ENCODE measurements at places on chromosomes 3 and 15. TPM values are rescaled to one million over a fixed set of nuclear protein-coding genes. Genes with fewer than 3 reads are reported as not detected.

DNA sequence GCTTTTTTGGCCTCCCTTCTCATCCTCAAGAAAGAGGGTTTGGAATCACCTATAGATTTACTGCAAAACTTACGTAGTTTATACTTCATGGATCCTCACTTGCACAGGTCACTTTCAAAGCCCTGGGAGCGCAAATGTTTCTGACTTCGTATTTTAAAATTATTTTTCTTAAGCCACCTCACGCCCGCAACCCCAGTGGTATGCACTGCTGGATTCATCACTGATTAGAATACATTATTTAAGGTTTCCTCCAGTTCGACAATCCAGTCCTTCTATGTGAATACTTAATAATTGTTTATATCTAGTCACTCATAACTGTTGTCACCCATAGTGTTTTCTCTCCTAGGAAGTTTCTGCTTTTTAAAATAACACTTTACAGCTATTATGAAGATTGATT is 339.9 kb downstream of the CHL1 start:
- no peaks in the 10 kb centered on the region for H3K4me1 ChIP-seq
- H3K27me3 ChIP-seq = no peaks in the 10 kb centered on the region
- no peak overlapping the region for H3K27ac ChIP-seq
- no peaks in the 10 kb centered on the region for H3K36me3 ChIP-seq

GRCh38 chr3:188546835-188547670 is 393.1 kb downstream of the LPP start:
- no peaks in the 10 kb centered on the region for H3K27me3 ChIP-seq
- H3K4me3 ChIP-seq = no peak overlapping the region
- H3K27ac ChIP-seq = no peak overlapping the region
- no peak for DNase-seq

DNA sequence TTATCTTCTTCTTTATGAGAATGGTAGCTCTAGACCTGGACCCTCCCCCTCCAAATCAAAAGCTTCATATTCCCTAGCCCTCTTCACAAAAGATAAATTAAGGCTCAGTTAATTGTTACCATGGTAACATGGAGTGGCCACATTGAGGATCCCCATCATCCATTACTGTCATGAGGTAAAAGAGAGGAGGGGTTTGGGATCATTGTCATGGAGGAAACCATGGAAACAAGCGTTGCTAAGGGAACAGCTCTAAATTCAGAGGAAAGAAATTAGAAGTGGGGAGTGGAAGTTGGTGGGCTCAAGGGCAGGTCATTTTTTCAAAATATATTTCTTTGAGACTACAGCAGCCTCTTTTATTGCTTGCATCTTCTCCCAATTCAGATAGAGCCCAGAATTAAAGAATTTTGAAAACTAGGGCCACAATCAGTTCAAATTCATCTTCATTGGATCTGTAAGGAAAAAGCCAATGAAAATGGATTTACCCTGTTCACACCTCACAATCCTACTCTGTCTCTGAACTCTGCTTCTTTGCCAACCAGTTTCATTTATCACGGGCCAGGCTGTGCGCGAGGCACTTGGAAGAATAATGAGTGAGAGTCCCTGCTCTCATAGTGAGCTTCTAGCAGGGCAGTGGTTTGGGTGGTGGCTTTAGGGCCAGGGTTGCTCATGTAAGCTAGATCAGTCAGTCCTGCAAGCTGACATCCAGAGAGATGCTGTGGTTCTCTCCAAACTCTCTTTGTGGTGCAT is 11.6 kb upstream of the AEN start:
- no peak overlapping the region for H3K27ac ChIP-seq
- H3K4me3 ChIP-seq = no peak overlapping the region
- no peaks in the 10 kb centered on the region for H3K36me3 ChIP-seq
- DNase-seq = no peak
- H3K27me3 ChIP-seq = peaks cover 40% of the 10 kb centered on the region

ADGRG7 gene
- total RNA-seq = not detected

DNA sequence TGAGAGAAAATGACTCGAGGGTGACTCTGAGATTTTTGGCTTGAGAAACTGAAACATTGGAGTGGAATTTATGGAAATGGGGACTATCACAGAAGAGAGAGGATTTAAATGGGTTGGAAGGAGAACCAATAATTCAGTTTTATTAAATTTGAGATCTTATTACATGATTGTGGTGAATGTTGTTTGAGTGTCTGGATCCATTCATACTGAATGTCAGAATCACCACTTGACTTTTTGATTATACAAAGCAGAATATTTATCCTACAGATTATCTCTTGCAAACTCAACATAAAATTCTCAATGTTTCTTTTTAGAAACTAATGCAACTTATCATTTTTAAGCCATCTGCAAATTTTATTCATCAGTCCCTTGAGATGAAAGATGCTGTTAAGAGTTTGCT is 332.8 kb downstream of the CNTN3 start:
- H3K36me3 ChIP-seq = no peaks in the 10 kb centered on the region
- H3K27me3 ChIP-seq = no peaks in the 10 kb centered on the region
- no peak for DNase-seq
- no peak overlapping the region for H3K27ac ChIP-seq

NXPE3 gene
- total RNA-seq = 23.3 TPM

DNA sequence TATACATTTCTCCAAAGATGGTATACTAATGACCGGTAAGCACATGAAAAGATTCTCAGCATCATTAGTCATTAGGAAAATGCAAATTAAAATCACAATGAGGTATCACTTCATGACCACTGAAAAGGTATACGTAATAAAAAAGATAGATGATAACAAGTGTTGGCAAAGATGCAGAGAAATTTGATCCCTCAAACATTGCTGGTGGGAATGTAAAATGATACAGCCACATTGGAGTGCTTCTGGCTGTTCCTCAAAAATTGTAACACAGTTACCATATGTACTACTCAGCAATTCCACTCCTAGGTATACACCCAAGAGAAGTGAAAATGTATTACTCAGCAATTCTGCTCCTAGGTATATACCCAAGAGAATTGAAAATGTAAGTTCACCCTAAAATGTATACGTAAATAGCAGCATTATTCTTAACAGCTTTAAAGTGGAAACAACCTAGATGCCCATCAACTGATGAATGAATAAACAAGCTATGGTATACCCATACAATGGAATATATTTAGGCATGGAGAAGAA is 25.0 kb upstream of the KY start:
- no peak overlapping the region for H3K4me3 ChIP-seq
- no peak overlapping the region for H3K27ac ChIP-seq
- no peaks in the 10 kb centered on the region for H3K27me3 ChIP-seq

- no peaks in the 10 kb centered on the region for H3K4me1 ChIP-seq
- H3K27me3 ChIP-seq = no peaks in the 10 kb centered on the region
- DNase-seq = no peak
These were observed 63.6 kb downstream of the MDFIC2 start for GRCh38 chr3:70248856-70249255.

MORC1 gene
- not detected for total RNA-seq

- no peak overlapping the region for H3K27ac ChIP-seq
- DNase-seq = no peak
- no peaks in the 10 kb centered on the region for H3K36me3 ChIP-seq
- H3K4me1 ChIP-seq = no peaks in the 10 kb centered on the region
These were observed 240.2 kb upstream of the TPRG1 start for GRCh38 chr3:188931531-188931930.

- no peak overlapping the region for H3K4me3 ChIP-seq
- peaks cover 13% of the 10 kb centered on the region for H3K4me1 ChIP-seq
- no peak overlapping the region for H3K27ac ChIP-seq
- DNase-seq = no peak
- H3K27me3 ChIP-seq = no peaks in the 10 kb centered on the region
These were observed 95.4 kb downstream of the LSM3 start for GRCh38 chr3:14273901-14274611.

NUP210 gene
- 53.4 TPM for total RNA-seq

DNA sequence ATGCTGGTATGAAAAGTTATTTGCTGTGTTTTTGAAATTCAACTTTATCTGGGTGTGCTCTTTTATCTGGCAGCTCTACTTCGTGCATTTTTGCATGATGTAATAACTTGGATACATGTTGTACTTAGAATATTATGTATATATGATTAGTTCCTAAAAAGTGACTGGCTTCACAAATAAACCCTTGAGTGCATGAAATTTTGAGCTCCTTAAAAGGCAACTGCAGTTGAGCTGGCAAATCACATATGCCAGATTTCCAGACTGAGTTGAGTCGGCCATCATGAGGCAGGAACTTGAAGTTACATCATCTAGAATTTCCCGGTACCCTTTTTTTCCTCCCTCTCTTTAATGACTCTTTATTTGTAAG is 162.5 kb downstream of the FNDC3B start:
- no peaks in the 10 kb centered on the region for H3K27me3 ChIP-seq
- H3K27ac ChIP-seq = no peak overlapping the region
- no peak overlapping the region for H3K4me3 ChIP-seq
- H3K36me3 ChIP-seq = no peaks in the 10 kb centered on the region

ILDR1 gene
- total RNA-seq = 1.6 TPM

DNA sequence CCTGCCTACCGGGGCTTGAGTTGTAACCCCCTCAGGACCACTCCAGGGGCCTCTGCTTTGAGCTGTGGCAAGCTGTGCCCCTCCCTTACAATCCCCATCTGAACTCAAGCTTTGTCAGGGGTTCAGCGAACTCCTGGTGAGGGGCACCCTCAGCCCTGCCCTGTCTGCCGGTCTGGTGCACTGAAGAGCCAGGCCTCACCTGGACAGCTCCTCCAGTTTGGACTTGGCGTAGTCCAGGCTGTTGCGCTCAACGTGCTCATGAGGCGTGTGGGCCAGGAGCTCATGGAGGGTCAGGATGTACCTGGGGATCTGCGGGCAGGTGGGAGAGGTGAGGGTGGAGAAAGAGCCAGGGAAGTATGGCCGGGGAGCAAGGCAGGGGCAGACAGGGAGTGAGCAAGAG is 59.4 kb downstream of the RASGRF1 start:
- H3K4me3 ChIP-seq = no peak overlapping the region
- H3K27ac ChIP-seq = no peak overlapping the region

CCR9 gene
- not detected for total RNA-seq

CCR8 gene
- not detected for total RNA-seq

- H3K36me3 ChIP-seq = no peaks in the 10 kb centered on the region
- no peaks in the 10 kb centered on the region for H3K4me1 ChIP-seq
- H3K27me3 ChIP-seq = no peaks in the 10 kb centered on the region
- DNase-seq = no peak
These were observed 12.5 kb upstream of the RPS27L start for GRCh38 chr15:63169788-63170187.

DNA sequence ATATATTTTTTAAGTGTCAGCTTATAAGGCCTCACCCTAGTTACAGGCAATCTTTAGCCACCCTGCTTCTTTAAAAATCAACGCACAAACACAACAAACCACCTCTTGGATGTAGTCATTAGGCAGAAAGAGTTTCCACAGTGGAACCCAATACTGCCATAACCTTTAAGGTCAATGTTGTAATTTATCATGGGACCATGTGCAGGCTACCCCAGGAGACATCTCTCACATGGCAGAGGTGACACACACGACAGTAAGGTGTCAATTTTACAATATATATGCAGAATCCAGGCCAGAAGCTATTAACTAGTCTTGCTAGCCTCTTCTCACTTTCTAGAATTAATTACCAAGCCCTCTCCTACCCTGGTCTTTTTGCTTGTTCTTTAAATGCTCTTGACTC is 336.5 kb downstream of the MAGI1 start:
- no peaks in the 10 kb centered on the region for H3K36me3 ChIP-seq
- H3K27me3 ChIP-seq = no peaks in the 10 kb centered on the region
- no peak overlapping the region for H3K4me3 ChIP-seq
- no peaks in the 10 kb centered on the region for H3K4me1 ChIP-seq
- no peak for DNase-seq

GRCh38 chr3:71949442-71949841 is 164.5 kb upstream of the PROK2 start:
- H3K4me1 ChIP-seq = peaks cover under 1% of the 10 kb centered on the region
- no peak overlapping the region for H3K27ac ChIP-seq

KBTBD12 gene
- 0.63 TPM for total RNA-seq

UNC13C gene
- 0.13 TPM for total RNA-seq

GRCh38 chr3:44476181-44476611 is 1.3 kb downstream of the ZNF445 start:
- H3K4me1 ChIP-seq = no peaks in the 10 kb centered on the region

DNA sequence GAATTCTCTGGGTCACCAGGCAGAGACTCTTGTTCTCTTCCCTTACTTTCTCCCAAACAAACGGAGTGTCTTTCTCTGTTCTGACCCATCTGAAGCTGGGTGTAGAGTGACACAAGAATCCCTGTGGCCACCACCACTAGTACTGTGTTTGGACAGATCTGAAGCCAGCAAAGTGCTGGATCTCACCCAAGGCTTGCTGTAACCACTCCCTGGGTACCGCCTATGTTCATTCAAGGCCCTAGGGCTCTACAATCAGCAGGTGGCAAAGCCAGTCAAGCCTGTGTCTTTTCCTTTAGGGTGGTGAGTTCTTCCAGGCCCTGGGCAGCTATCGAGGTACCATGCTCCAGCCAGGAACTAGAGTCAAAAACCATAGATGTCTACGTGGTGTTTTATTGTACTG is 149.2 kb upstream of the CTNNB1 start:
- no peaks in the 10 kb centered on the region for H3K36me3 ChIP-seq
- DNase-seq = no peak
- H3K27me3 ChIP-seq = no peaks in the 10 kb centered on the region
- peaks cover 3% of the 10 kb centered on the region for H3K4me1 ChIP-seq
- H3K27ac ChIP-seq = no peak overlapping the region
- no peak overlapping the region for H3K4me3 ChIP-seq

DNA sequence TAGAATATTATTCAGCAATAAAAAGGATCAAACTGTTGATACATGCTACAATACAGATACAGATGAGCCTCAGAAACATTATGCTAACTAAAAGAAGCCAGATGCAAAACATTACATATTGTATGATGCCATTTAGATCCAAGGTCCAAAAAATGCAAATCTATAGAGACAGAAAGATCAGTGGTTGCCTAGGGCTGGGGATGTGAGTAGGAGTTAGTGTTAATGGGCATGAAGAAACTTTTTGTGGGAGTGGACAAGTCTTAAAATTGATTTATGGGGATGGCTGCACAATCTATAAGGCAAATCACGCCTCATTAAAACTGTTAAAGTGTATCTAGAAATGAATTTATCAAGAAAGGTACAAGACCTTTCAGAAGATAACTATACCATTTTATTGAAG is 45.0 kb downstream of the EHHADH start:
- no peak overlapping the region for H3K27ac ChIP-seq
- no peaks in the 10 kb centered on the region for H3K4me1 ChIP-seq
- no peaks in the 10 kb centered on the region for H3K27me3 ChIP-seq
- H3K4me3 ChIP-seq = no peak overlapping the region
- DNase-seq = no peak

CCDC39 gene
- 0.34 TPM for total RNA-seq

PYGO1 gene
- 1.1 TPM for total RNA-seq

POPDC2 gene
- 0.19 TPM for total RNA-seq

ADPGK gene
- total RNA-seq = 35.7 TPM

- no peak overlapping the region for H3K4me3 ChIP-seq
- H3K36me3 ChIP-seq = no peaks in the 10 kb centered on the region
- no peak overlapping the region for H3K27ac ChIP-seq
- H3K4me1 ChIP-seq = no peaks in the 10 kb centered on the region
- H3K27me3 ChIP-seq = no peaks in the 10 kb centered on the region
- no peak for DNase-seq
These were observed 36.5 kb downstream of the SERP1 start for GRCh38 chr3:150509780-150510179.

- DNase-seq = no peak
- H3K27ac ChIP-seq = no peak overlapping the region
- H3K36me3 ChIP-seq = no peaks in the 10 kb centered on the region
- H3K4me1 ChIP-seq = no peaks in the 10 kb centered on the region
- H3K27me3 ChIP-seq = no peaks in the 10 kb centered on the region
These were observed 156.1 kb downstream of the DIPK2A start for GRCh38 chr3:144127700-144128099.

- no peaks in the 10 kb centered on the region for H3K36me3 ChIP-seq
- DNase-seq = no peak
- H3K27me3 ChIP-seq = no peaks in the 10 kb centered on the region
- no peak overlapping the region for H3K4me3 ChIP-seq
These were observed 25.7 kb downstream of the GPD1L start for GRCh38 chr3:32132121-32132520.
